ENCODE measurements at places on chromosomes 4 and X. TPM values are rescaled to one million over a fixed set of nuclear protein-coding genes. Genes with fewer than 3 reads are reported as not detected.

Gene SMR3A
- total RNA-seq: not detected

Gene TLR6
- total RNA-seq: 4.9 TPM

Gene NHS
- total RNA-seq: 11.1 TPM

Gene CT45A10
- total RNA-seq: not detected

DNA sequence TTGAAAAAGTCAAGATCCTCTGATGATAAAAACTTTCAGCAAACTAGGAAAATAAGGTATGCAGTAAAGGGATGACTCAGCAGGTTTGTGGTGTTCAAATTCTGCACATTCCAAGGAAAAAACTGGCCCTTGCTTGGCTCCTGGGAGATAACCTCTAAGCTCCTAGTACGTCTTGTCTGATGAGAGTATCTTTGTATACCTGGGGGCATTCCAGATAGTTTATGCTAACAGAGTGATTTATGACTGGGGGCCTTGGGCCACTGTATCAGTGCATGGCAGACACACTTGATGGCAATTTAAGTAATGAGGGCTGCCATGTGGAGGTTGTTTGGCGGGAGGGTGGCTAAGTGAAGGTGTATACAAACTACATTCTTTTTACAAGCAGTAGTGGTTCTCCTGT, 56.9 kb downstream of the NSG1 start:
- no peak for DNase-seq

GRCh38 chrX:118669435-118669834, 58.0 kb upstream of the IL13RA1 start:
- DNase-seq: no peak

DNA sequence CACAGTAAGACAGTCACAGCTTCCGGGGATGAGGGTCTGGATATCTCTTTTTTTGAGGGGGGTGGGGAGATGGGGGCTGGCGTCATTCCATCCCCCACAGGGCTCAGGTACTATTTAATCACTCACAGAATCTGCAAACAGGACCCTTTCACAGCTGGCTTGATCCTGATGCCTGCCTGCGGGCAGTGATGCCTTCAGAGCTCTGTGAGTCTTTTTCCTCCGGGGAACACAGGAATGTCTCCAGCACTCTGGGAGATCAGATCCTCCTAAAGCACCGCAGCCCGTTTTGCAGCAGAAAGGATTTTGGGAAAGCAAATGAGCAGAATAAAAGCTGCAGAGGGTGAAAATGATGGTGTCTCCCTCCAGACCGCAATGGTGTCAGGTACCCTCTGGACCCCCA, 13.2 kb upstream of the SHOX start:
- no peak for DNase-seq

- no peak for DNase-seq
Observed at GRCh38 chr4:7256984-7257810, 64.9 kb downstream of the SORCS2 start.

- DNase-seq: no peak
Observed at GRCh38 chr4:1794809-1795298, 1.8 kb downstream of the FGFR3 start.

DNA sequence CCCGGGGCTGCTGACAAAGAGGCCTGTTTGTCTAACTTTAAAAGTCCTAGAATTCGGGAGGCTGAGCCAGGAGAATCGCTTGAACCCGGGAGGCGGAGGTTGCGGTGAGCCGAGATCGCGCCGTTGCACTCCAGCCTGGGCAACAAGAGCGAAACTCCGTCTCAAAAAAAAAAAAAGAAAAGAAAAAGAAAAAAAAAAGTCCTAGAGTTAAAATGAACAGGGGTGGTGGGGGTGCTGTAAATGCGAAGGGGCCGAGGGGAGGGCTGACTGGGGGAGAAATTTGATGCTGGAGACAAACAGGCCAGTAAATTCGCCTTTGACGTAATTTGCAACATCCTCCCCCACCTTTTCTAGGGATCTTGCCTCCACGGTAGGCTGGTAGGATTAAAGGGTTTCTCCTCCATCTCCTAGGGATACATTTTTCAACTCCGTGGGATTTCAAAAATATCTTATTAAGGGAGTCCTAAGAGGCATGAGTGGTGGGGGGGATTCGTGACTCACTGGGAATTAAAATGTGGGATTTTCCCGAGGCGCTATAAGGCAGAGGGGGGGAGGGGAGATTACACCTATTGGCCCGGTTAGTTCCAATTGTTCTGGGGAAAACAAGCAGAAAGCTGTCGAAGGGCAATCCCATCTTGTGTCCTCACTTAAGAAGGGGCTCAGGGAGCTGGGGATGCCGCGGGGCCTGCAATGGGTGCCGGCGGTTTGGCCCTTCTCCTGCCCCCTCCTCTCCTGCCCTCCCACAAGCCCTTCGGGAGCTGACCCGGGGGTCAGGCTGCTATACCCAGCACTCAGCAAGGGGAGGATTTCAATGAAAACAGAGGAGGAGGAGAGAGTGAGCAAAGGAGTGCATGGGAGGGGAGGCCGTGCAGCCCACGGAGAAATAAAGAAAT, 3.0 kb upstream of the BCOR start:
- DNase-seq: no peak

- no peak for DNase-seq
Observed at GRCh38 chrX:136674270-136674985, 26.5 kb downstream of the CD40LG start.

GRCh38 chr4:75089206-75089605, 156.3 kb downstream of the PARM1 start:
- DNase-seq: no peak

DNA sequence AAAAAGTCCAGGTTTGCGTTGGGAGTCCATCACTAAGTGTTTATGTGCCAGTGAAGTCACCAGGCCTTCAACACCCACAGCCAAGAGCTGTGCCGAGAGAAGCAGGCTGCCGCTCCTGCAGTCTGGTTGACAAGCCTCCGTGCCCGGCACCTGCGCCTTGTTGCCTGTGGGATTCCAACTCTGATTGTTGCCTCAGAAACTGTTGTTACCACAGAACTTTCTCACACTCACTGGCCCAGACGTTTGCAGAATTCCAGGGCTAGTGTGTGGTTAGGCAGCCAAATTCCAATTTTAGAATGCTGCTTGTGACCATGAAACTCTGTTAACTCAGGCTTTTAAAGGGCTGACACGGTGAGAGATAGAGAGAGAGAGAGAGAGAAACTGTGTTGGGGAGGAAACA, 119.5 kb upstream of the LIMCH1 start:
- DNase-seq: no peak

DNA sequence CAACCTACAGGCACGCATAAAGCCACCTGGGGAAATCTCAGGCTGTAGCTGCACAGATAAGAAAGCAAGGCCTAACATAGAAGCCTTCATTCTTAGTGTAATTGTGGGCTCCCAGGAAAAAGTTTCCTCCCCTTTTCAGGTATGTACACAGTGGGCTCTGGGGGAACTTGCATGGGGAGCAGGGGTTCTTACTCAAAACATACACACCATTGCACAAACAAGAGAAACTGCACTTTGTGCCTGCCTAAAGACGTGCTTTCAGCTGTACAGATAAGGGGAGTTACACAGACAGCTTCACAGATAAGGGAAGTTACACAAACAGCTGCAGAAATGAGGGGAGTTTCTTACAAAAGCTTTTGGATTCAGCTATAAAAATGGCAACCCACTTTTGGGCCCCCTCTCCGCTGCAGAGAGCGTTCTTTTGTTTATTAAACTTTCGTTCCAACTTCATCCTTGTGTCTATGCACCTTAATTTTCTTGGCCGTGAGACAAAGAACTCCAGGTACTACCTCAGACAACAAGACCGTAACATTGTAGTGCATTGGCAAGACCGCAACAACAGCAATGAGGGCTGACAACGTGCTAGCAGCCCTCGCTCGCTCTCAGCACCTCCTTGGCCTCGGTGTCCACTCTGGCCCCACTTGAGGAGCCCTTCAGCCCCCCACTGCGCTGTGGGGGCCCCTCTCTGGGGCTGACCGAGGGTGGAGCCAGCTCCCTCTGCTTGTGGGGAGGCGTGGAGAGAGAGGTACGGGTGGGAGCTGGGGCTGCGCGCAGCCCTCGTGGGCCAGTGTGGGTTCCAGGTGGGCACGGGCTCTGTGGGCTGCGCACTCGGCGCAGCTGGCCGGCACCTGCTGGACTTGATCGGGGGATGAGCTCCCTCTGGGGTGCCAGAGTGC, 317.5 kb downstream of the RAPGEF2 start:
- no peak for DNase-seq

DNA sequence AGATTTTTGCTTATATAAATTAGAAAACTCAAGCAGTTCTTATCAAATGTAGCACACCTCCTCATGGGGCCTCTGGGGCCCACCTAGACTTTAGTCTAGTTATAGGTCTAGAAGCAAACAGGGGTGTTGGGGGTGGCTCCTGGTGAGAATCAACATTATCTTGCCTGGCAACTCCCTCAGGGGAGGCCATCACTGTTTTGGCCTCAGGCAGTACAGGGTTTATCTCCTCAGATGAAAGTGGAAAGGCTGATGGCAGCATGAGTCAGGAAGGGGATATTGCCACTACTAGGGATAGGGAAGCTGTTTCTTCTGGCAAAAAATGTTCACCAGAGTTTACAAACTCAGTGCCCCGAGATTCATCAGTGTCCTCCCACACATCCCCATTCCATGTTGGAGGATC, 232.4 kb upstream of the BMP3 start:
- no peak for DNase-seq

DNA sequence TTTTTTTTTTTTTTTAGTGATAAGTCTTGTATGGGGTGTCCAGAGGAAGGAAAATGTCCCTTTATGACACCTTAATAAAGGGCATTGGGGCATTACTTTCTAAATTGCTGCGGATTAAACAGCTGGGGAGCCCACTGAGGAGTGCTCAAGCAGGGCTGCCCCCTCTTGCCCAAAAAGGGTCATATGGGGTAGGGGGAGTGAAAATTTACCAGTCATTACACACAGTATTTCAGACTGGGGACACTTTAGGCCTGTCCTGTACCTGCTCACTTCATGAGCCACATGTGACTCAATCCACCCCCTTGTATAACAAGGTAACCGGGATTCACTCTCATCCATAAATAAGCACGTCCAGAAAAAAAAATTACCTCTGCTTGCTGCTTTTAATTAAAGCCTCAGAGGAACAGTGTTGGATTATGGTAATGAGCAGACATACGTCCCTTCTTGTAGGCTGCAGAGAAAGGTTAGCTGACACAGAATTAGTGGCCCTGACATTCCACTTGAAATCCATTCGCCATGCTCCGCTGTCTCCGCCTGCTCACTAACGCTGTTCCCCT, 1.8 kb downstream of the PRDM8 start:
- no peak for DNase-seq

DNA sequence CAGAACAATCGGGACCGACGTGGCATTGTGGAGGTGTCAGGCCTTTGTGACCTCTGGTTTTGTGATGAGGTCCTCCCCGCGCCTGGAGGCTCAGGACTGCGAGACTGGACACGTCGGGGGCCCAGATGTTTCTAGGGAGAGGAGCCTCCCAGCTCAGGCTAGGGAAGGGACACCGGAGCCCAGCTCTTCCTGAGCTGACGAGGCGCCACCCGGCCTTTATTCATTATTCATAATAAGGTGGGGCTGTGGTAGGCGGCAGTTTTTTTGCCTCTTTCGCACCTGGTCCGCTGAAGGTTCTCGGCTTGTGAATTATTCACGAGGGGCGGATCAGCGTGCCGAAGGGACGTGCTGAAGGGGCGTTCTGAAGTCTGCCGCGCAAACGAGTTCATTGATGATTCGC, 2.3 kb upstream of the UBA1 start:
- DNase-seq: no peak

Measured in posterior vena cava (tissue), 2 donors.